Activated CD4-positive, alpha-beta T cell treated with anti-CD3 and anti-CD28 coated beads for 36 hours (primary cell): ENCODE measurements at places on chromosomes 3 and 15. TPM values are rescaled to one million over a fixed set of nuclear protein-coding genes. Genes with fewer than 3 reads are reported as not detected.

The AP3B2 gene
- 0.39 TPM for total RNA-seq

The CPLX3 gene
- not detected for total RNA-seq

The CPN2 gene
- not detected for total RNA-seq

DNA sequence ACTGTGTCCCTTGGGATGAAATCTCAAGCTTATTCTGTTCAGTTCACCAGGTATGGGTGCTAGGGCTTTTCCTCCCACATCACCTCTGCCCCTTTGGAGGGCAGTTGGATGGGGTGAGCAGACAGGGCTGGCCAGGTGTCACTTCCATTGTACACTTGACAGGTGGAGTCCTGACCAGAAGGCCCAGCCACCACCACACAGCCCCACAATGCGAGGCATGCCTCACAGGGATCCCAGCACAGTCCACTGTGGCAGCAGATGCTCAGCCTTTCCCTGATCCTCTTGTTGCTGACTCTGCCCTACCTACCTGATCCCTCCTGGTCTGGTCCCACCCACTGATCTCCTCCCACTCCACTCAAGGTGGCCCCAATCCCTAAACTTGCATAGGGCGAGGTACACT lies 88.2 kb downstream of the ANP32A start:
- DNase-seq, result no peak
- H3K4me3 ChIP-seq, result no peak overlapping the region
- H3K27ac ChIP-seq, result no peak overlapping the region
- no peaks in the 10 kb centered on the region for H3K4me1 ChIP-seq
- no peaks in the 10 kb centered on the region for H3K27me3 ChIP-seq

DNA sequence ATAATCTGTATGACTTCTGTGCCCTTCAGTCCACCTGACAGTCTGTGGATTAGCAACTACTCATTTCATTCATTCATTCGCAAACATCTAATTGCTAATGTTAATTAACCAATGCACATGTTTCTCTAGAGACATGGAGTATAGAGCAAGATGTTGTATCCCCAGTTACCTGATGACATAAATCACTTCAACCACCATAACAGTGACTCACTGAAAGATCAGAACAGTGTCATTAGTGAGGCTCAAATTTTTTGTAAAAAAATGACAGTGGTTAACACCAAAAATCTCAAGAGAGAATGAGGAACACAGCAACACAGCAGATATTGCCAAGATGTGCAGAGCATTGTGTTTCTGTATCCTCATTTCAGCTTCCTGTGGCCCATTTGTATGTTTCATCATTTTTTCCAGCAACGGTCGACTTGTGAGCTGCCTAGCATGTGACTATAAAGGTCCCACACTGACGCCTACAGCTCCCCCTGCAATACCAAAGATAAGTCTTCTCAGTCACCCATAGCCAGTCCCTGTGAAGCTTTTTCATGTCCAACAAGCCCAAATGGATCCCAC lies 3.7 kb upstream of the PLD1 start:
- peak; percentile 39 for DNase-seq
- no peak overlapping the region for H3K27ac ChIP-seq
- no peak overlapping the region for H3K4me3 ChIP-seq
- peaks cover 21% of the 10 kb centered on the region for H3K4me1 ChIP-seq
- peaks cover 34% of the 10 kb centered on the region for H3K27me3 ChIP-seq

DNA sequence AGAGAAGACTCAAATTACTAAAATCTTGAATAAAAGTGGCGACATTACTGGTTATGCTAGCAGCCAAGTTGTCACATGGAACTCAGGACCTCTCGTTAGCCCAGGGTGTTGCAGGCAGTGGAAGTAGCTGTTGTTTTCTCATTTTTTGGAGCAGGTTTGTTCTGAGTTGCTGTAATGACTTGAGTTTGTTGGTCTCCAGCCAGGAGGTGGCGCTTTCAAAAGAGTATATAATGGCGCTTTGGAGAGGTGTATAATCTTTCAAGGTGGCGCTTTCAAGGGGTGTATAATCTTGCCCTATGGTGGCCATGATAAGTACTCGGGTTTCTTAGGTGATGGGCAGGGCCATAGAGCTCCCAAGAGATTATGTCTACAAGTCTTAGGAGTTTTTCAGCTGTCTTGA lies 632.7 kb downstream of the NTRK3 start:
- no peak overlapping the region for H3K4me3 ChIP-seq
- H3K4me1 ChIP-seq, result no peaks in the 10 kb centered on the region
- peak; percentile 20 for DNase-seq

DNA sequence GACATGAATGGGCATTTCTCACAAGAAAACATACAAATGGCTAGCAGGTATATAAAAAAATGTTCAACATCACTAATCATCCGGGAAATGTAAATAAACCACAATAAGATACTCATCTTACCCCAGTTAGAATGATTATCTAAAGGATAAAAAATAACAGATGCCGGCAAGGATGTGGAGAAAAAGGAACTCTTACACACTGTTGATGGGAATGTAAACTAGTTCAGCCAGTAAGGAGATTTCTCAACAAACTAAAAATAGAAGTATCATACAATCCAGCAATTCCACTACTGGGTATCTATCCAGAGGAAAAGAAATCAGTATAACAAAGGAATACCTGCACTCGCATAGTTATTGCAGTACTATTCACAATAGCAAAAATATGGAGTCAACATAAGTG lies 124.2 kb downstream of the SATB1 start:
- H3K27ac ChIP-seq, result no peak overlapping the region
- H3K4me1 ChIP-seq, result no peaks in the 10 kb centered on the region
- DNase-seq, result no peak
- no peaks in the 10 kb centered on the region for H3K27me3 ChIP-seq
- H3K4me3 ChIP-seq, result no peak overlapping the region
- peaks cover 3% of the 10 kb centered on the region for H3K36me3 ChIP-seq

DNA sequence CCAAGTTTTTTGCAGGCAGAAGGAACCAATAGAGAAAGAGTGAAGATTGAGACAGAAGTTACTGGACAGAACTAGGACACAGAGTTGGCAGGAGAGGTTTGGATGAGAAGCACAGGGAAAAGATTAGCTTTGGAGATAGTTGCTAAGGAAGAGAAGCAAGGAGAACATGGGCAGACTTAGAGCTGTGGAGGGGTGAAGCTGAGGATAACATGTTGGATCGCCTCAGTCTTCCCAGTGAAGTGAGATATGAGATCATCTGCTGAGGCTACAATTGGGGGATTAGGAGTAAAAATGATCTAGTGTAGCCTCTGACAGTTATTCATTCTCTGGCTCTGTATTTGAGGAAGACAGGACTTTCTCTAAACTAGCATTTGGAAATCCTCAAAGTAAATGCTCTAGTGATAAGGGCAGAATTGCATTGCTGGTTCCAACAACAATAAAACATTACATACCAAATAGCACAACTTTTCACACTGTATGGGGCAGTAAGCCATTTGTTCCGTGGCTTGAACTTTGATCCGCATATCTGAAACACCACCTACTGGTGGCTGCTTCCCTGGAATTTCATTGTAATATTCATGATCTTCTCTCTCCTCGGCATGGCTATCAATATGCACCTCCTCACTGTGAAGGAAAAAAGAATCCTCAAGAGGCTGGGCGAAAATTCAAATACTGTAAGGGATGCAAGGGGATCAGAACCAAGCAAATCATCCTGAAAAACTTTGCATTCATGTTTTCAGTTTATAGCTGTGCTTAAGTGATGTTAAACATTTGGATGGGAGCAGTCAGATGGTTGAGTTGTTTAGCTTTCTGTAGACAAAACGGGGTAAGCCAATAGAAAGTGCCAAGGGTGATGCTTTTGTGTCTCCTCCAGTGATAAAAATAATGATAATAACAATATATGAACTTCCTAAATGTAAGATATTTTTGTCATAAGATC lies 22.2 kb upstream of the EID1 start:
- H3K27ac ChIP-seq, result no peak overlapping the region
- no peak for DNase-seq
- H3K27me3 ChIP-seq, result peaks cover 4% of the 10 kb centered on the region

GRCh38 chr3:19920401-19921080 lies 13.5 kb downstream of the EFHB start:
- H3K4me1 ChIP-seq, result no peaks in the 10 kb centered on the region
- H3K4me3 ChIP-seq, result no peak overlapping the region
- no peak overlapping the region for H3K27ac ChIP-seq
- no peak for DNase-seq

GRCh38 chr3:99952306-99952705 lies 134.6 kb downstream of the CMSS1 start:
- no peaks in the 10 kb centered on the region for H3K4me1 ChIP-seq
- H3K36me3 ChIP-seq, result no peaks in the 10 kb centered on the region
- H3K4me3 ChIP-seq, result no peak overlapping the region

DNA sequence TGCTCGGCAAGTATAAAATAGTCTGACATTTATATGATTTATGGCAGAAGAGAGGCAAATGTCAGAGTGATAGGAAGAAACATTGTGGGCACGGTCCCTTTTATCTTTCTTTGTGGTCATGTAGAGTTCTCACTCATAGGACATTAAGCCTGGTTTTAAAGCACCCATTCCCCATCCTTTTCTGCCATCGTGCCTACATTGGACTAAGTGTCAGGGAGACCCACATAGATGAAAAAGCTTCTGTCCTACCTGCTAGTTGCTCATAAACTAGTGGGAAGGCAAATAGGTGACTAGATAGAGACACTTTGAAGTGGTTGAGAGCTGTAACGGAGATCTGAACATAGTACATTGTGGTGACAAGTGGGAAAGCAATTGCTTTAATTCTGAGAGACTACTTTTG lies 155.7 kb downstream of the B3GALNT1 start:
- no peaks in the 10 kb centered on the region for H3K36me3 ChIP-seq
- H3K4me1 ChIP-seq, result peaks cover 8% of the 10 kb centered on the region
- no peak for DNase-seq
- H3K27me3 ChIP-seq, result peaks cover 4% of the 10 kb centered on the region
- no peak overlapping the region for H3K27ac ChIP-seq
- H3K4me3 ChIP-seq, result no peak overlapping the region
